ENCODE measurements at places on chromosomes 4 and X. TPM values are rescaled to one million over a fixed set of nuclear protein-coding genes. Genes with fewer than 3 reads are reported as not detected.

TLL1 gene
- total RNA-seq: 4.8 TPM

EDNRA gene
- total RNA-seq: 2.4 TPM

SPANXA1 gene
- total RNA-seq: not detected

OSTC gene
- total RNA-seq: 47.2 TPM

PPP4R3C gene
- total RNA-seq: not detected

- DNase-seq: no peak
Measured at GRCh38 chr4:54843106-54843505, 185.3 kb downstream of the KIT start.

GRCh38 chr4:82620126-82620735 is 58.4 kb upstream of the TMEM150C start:
- no peak for DNase-seq

DNA sequence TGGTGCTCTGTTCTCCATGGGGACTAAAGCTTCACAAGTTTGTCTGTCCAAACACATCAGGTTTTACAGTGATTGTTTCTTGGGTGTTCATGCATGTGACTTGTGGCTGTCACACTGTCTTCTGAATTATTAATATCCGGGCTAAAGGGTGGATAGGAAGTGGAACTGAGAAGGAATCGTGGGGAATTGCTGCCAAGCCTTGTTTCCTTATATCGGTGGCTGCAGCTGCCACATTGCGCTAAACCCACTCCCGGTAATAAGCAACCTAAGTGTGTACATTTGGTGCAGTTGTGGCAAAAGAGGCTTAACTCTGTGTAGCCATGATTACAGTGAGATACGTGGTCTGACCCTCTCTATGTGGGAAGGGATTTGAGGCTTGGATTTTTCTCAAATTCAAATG is 30.7 kb downstream of the SEPTIN11 start:
- no peak for DNase-seq

DNA sequence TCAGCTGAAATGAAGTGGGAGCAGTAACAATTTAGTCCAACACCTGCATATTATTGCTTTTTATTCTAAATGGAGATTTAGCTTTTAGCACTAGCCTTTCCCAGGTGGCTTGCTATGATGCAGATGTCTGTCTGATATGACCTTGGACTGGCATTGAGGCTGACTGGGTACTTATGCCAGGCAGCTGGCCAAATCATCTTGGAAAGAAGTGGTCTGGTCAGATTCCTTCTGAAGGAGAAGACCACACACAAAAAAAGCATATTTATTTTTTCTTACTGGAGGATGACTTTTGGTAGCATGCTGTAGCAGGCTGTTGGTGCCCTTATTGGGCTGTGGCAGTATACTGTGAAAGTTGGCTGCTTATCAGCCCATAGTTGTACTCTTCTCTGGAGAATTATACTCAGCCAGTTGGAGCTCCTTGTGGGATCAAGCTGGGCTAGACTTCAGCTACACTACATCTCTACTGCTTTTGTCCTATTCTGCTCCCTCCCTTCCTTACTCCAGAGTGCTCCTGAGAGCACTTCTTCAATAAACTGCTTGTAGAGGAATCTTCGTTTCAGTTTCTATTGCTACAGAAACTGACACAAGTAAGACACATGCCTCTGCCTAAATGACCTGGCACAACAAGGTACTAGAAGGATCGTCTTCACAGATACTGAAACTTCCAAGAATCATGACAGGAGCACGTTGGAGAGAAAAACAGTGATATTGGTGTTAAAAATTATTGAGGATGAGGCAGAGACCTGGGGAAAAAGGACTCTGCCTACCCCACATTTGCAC is 196.8 kb upstream of the RPS6KA3 start:
- no peak for DNase-seq

DNA sequence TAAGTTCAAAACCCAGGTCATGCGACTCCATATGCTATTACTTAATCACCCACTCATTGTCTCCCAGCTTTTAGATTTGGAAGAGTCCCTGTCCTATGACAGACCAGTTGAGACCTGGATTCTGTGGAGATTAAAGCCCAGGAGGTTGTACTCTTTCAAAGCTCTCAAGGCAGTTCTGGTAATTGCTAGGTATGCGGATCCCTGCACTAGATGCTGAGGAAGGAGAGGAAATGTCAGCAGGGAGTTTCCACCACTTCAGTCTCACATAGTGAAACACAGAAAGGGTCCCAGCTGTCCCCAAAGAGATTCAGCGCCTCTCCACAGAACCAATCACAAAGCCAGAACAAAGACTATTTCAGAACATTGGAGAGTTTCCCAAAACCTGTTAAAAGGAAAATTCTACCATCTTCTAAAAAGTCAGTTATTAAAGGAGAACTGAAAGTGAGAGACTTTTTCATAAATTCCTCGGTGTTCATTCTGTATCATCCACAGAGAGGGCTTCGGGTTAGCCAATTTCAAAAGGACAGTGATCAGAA is 53.4 kb downstream of the IRF2 start:
- no peak for DNase-seq

GRCh38 chrX:42832764-42833549 is 55.0 kb upstream of the PPP1R2C start:
- DNase-seq: no peak

DNA sequence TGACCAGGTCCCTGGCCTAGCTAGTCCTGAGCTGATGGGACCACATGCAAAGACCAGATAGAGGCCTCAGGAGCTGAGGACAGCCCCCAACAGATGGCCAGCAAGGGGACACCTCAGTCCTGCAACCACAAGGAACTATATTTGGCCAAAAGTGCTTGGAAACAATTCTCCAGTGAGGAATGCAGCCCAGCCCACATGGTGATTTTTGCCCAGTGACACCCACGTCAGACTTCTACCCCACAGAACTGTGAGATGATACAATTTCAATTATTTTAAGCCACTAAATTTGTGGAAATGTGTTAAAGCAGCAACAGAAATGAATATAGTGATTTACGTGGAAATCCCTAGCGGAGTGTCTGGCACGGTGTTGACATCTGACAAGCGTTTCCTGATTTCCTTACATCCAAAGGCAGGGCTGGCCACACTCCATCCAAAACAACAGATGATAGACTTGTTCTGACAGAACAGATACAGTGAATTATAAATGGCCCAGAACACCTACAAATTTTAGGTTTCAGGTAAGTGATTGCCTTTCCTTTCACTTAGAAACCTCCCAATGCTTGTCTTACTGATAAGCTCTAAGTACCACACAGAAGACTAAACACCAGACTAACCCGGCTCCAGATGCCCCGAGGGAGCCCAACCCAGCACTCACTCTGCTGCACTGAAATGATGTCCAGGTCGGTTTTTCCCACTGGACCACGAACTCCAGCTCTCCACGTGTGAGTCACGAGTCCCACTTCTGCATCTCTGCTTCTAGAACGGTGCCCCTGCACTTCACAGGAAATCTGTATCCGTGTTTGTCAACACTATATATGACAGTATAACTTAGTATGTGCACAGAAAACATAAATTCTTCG is 5.8 kb downstream of the AFAP1 start:
- DNase-seq: no peak

DNA sequence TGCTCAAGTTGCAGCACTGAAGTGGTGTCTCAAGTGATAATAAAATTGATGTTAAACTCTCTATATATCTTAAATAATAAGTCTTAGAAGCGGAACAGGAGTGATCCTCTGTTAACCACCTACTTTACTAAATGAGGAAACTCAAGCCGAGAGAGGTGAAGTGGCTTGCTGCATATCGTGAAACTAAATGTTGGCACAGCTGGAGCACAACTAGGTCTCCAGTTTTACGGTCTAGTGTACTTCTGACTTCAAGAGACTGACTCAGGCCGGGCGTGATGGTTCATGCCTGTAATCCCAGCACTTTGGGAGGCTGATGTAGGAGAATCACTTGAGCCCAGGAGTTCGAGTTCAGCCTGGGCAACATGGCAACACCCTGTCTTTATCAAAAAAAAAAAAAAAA is 35.5 kb upstream of the PLS3 start:
- DNase-seq: no peak

- no peak for DNase-seq
Measured at GRCh38 chrX:39613482-39613995, 484.2 kb downstream of the BCOR start.

DNA sequence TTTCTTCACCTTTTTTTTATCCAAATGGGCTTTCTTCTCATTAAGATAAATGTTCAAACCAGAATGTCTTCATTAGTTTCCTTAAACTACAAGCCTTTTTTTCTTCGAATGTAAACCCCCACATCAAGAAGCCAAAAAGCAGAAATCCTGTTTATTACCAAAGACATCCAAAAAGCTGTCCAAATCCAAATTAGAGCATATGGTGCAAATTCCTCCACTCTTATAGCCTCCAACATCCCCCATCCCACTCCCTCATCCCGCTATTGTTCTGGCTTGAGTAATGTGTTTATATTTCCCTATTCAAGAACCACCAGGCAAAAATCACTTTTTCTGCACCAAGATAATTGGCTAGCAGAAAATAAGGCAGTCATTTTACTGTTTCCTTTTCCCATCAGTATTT is 315.1 kb upstream of the ADGRL3 start:
- no peak for DNase-seq

GRCh38 chr4:120857312-120857711 is 65.2 kb downstream of the PRDM5 start:
- DNase-seq: no peak

DNA sequence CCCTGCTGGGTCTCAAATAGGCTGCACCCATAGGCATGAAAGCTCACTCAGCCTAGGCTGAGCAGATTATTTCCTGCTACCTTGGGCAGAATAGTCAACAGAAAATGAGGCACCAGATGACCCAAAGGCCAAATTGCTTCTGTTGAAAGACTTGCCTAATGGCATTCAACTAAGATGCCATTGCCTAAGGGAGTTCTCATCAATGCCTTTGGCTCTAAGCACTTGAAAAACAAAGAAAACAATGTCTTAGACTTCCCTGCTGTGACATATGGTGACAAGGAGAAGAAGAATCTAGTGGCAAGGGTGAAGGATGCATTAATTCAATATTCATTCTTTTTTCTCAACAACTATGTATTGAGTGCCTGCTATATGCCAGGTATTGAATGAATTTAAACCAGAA is 25.7 kb upstream of the PCDH19 start:
- DNase-seq: no peak

- DNase-seq: no peak
Measured at GRCh38 chrX:10110984-10111363, 45.8 kb upstream of the CLCN4 start.

DNA sequence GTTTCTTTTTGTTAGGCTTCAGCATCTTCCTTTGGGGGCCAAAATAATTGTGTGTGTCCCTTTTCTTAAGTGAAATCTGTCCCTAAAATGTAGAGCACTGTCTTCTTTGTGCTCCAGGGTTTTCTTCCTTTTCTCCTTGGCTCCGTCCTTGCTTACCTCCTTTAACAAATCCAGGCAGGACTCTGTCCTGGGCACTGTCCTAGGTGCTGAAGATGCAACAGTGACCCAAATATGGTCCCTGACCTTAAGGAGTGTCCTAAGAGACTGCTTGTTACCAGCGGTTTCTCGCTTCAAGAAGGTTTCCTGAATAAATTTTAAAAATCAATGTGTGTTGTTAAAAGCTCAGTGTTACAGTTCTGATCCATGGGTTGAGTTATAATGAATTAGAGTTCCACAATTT is 471.8 kb downstream of the KCNIP4 start:
- DNase-seq: peak; percentile 26

- DNase-seq: no peak
Measured at GRCh38 chr4:113159942-113160545, 110.6 kb downstream of the ANK2 start.

DNA sequence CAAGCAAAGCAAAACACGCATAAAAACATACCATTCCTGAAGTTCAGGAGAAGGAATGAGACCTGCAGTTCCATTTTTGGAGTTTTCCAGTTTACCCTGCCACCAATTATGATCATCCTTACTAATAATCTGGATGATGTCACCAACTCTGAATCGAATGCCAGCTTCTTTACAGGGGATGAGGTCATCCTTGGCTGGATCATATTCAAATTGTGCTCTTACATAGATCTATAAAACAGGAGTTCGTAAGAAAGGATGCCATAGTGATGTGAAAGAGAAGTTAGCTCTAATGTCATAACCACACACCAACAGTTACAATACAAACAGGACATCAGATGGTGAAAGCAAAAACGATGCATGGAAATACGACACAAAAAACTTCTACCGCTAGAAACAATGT is 106.5 kb downstream of the NYX start:
- peak; percentile 7 for DNase-seq

DNA sequence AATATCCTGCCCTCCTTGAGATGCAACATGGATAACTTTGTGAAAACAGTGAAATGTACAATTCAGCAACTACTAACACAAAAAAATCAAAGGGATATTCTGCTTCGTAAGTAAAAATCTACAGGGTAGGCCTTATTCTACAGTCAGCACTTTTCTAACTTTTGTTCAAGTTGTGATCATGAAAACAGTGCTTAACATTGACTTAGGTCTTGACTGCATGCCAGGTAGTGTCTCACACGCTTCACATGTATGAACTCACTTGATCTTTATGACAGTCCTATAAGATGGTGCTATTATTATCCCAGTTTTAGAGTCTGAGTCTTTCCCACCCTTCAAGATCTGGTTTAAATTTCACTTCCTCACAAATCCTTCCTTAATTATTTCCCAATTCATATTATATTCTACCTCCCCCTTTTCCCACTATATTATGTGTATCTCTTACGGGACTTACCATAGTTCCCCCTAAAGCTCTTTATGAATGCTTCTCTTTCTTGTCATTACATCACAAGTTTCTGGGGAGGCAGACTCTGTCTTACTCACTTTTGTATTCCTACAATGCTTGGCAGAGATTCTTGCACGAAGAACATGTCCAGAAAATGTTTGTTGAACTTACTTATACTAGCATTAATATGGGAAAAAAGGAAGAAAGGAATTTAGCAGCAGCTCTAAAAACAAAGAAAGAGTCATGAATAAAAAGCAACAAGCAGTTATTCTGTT is 179.8 kb downstream of the SCFD2 start:
- no peak for DNase-seq

DNA sequence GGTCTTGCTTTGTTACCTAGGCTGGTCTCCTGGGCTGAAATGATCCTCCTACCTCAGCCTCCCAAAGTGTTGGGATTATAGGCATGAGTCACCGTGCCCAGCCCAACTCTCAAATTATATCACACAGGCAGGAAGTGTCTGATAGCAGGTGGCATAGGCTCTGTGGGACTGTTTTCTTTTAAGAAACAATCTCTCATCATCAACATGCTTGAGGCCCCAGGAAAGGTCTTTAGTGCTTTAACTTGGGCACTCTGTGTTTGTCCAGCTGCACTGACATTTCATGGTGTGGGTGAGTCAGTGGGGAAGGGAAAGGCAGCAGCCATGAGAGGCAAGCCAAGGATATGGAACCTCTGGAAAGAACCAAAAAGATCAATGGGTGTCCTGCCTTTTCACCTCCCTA is 88.1 kb upstream of the TSPAN5 start:
- peak; percentile 42 for DNase-seq

GRCh38 chrX:8743126-8743732 is 11.3 kb upstream of the ANOS1 start:
- peak; percentile 69 for DNase-seq

- DNase-seq: no peak
Measured at GRCh38 chrX:117854806-117855205, 261.8 kb downstream of the KLHL13 start.

- DNase-seq: no peak
Measured at GRCh38 chrX:150664290-150664689, 28.9 kb upstream of the MTMR1 start.
